Kidney (tissue), 22 donors: ENCODE measurements at places on chromosomes 12 and 14. TPM values are rescaled to one million over a fixed set of nuclear protein-coding genes. Genes with fewer than 3 reads are reported as not detected.

- DNase-seq = no peak
Observed at GRCh38 chr14:24699052-24699451, 65.1 kb upstream of the GZMB start.

GRCh38 chr14:75453817-75454434, 26.1 kb downstream of the JDP2 start:
- DNase-seq = no peak

GRCh38 chr14:45810152-45810872, 557.3 kb upstream of the MIS18BP1 start:
- DNase-seq = no peak

DNA sequence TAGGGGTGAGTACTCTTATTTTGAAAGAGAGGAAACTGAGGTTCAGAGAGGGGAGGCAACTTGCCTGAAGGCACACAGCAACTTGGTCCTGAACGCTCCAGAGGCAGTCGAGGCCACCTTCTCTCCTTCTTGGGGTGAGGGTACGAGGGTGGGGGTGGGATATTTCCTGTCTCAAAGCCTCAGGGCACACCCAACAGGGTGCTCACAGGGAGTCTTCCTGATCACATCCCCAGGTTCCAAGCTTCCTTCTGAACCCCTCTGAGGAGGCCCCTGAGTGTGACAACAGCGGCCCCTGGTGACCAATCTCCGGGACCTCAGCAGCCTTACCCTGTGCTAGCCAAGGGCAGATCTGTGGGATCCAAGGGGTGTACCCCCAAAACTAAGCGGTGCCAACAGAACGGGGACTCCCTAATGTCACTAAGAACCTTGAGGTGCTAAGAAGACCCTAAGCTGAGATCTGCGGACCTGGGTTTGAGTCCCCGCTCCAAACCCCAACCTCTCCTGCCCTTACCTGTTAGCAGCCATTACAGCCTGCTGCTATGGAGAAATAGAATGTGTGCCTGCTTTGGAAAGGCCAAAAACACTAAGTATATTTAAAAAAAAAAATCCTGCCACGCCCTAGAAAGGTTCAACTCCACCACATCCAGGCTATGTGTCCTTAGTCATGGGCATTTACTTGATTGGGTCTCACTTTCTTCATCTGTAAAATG, 57.9 kb downstream of the TRPV4 start:
- DNase-seq = peak; percentile 80

- no peak for DNase-seq
Observed at GRCh38 chr12:120866108-120866507, 38.0 kb downstream of the SPPL3 start.

- no peak for DNase-seq
Observed at GRCh38 chr12:95988506-95989275, 7.5 kb downstream of the HAL start.

DNA sequence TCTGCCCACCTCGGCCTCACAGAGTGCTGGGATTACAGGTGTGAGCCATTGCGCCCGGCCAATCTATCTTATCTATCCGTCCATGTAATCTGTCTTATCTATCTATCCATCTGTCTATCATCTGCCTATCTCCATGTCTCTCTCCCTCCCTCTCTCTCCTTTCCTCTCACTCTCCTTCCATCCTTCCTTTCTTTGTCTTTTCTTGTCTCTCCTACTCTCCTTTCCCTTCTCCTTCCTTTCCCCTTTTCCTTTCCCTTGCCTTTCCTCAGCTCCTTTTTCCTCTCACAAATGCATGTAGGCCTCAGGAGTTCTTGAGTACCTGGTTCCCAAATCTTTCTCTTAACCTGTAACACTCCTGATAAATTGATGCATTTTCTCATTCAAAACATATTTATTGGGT, 89.3 kb upstream of the WSCD2 start:
- DNase-seq = no peak

GRCh38 chr12:85573635-85574214, 262.5 kb downstream of the RASSF9 start:
- no peak for DNase-seq

- no peak for DNase-seq
Observed at GRCh38 chr12:26425587-26426260, 230.4 kb downstream of the SSPN start.

DNA sequence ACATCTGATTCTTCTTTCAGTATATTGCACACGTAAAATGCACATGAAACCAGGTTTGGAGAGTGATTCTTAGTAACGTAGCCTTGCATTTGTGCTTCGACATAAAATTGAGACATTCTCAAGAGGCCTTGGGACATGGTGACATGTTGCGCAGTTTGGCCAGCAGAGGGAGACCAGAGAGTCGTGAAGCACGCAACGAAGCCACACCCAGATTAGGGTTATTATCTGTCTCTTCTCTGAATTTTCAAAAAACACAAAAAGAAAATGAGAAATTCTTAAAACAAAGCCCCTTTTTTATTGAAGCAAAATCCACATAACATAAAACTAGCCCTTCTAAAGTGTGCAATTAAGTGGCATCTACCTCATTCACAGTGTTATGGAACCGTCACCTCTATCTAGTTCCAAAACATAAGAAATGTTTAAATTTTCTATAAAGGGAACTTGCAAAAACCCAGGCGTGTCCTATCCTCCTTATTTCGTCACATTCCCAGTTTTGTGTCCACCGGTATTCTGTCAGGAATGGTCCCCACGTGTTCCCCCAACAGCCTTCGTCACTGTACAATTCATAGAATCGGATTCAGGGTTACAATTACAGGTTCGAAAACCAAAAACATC, 108.8 kb upstream of the ATF7IP start:
- peak; percentile 77 for DNase-seq

DNA sequence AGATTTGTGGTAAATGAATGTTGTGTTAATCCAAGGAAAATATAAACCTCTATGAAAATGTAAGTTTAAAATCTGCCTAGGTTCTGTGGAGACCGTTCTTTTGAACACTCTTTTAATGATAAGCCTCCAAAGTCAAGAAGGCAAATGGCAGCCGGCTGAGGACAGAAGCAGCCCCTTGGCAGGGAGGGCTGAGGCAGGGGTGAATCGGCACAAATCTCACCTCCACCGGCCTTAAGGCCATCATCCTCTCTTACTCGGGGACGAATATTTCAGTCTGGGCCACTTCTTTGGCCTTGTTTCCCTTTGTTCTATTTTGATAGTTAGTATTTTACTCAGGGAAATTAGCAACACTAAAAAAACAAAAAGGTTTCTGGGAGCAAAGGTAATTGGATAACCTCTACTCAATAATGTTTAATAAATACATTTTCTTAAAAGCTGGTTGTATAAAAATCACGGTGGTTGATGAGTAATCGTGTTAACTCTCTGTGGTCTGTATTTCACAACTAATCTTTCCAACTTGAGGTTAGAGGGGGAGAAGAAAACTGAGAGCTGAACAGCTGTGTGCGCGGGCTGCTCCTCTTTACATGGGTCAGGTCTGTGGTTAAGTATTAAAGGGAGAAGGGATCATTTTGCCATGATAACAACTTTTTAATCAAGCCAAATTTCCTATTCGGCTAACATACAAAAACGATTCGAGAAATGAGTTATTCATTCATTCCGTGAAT, 18.6 kb downstream of the LGMN start:
- no peak for DNase-seq

DNA sequence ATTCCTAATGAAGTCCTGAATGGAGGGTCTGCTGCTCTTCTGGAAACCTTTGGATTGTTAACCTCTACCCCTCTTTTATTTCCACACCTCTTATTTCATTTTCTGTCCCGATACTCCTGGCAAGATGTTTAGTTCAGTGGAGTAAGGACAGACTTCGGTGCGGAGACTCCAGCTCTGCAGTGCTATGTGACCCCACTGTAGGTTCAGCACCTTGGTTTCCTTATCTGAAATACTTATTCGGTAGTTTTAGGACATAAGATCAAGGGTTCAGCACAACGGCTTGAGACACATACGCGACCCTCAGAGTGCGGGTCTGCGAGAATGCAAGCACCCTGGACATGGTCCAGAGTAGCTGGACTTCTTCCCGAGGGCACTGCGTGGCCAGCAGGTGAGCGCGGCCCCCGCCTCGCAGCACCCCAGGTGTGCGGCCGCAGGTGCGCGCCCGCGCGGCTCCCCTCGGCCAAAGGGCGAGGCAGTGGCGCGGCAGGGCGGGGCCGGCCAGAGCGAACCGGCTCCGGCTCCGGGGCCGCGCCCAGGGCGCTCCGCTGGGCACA, 465 bp upstream of the FGD4 start:
- DNase-seq = no peak

DNA sequence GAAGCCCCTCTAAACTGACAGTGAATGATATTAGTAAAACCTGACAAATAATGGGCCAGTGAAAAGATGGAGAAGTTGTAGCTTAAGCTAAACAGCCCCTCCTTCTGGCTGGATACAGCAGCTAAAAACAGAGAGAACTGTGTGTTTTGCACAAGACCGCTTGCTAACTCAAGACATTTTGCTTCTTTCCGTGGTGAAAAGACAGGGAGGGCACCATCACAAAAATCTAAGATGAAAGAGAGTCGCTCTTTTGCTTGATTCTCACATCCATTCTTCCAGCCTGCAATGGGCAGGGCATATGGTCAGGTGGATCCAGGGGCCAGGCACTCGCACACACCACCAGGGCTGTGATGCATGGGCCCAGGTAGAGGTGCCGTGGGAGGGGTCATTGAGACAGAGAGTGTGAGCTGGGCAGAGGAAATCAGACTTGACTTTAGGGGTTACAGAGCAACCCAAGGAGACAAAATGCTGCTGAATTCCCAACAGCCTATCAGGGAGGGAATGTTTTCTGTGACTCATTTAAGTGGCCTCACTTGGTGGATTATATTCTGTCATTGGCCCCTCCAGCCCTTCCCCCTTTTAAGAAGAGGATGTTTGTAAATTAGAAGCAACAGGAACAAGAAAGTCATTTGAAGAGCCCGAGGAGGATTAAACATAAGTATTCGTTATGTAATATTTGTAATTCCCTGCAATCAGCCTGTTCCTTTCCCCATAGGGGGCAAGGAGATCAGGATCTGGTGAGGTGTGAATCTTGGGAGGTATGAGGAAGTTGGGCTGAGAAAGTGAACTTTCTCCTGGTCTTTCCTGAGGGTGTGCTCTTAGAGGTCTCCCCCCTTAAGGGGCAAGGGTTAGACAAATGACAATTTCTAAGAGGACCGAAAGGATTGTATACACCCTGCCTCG, 12.3 kb downstream of the EMP1 start:
- DNase-seq = no peak

GRCh38 chr12:66596199-66596598, 82.7 kb downstream of the GRIP1 start:
- no peak for DNase-seq

Gene OR6C2
- not detected for total RNA-seq

Gene BIN2
- 15.6 TPM for total RNA-seq

Gene PTPRR
- total RNA-seq = 0.50 TPM

Gene CRADD
- 19.1 TPM for total RNA-seq

Gene MFAP5
- total RNA-seq = 0.38 TPM

Gene RPGRIP1
- total RNA-seq = 0.47 TPM

Gene REP15
- 3.2 TPM for total RNA-seq

Gene WNT1
- not detected for total RNA-seq

Gene SMOC1
- 2.8 TPM for total RNA-seq

Gene HVCN1
- total RNA-seq = 7.1 TPM
